ENCODE measurements at places on chromosomes 6 and 20.

- no peak for DNase-seq
Observed at GRCh38 chr6:34475238-34475682, 9.4 kb downstream of the PACSIN1 start.

- DNase-seq: peak; percentile 48
Observed at GRCh38 chr6:142378138-142378875, 76.5 kb downstream of the ADGRG6 start.

GRCh38 chr6:3489961-3490624, 33.2 kb upstream of the SLC22A23 start:
- no peak for DNase-seq

- no peak for DNase-seq
Observed at GRCh38 chr6:81788748-81789147, 36.3 kb upstream of the TENT5A start.

GRCh38 chr6:170445971-170446370, 107.1 kb downstream of the PSMB1 start:
- no peak for DNase-seq

DNA sequence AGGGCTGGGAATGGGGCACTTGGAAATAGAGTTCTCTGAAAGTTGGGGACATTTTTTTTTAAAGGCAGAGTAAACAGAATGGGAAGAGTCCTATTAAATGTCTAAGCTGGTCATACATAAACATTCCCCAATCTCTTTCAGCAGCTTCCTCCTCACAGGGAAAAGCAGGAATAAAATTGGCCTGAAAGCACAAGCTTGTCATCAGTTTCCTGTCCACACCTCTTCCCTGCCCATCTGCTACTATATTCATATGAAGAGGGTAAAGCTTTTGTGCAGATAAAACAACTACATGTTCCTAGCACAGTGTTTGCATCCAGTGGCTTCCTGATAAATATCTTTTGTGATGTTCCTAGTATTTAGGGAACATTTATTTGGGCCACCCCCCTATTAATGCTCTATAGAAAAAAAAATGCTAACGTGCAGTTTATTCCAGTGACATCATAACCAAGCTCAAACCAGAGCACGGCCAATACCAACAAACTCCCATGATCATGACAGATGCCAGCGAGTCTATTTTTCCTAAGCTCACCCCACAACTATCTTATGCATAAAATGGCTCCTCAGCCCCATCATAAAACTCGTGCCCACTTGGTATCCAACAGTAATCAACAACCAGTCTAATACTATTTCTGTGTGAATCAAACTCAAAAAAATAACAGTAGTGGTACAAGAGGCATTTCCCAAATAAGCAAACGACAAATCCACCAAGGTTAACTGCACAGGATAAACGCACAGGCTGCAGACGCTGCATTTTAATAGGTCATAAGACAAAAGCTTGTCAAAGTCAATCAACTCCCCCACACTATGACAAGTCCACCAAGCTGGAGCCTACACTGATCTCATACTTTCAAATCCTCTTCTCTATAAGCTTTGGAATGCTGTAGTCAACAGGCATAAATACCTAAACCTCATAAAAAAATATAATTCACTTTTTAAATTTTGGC, 95.3 kb downstream of the EPB41L2 start:
- DNase-seq: no peak

DNA sequence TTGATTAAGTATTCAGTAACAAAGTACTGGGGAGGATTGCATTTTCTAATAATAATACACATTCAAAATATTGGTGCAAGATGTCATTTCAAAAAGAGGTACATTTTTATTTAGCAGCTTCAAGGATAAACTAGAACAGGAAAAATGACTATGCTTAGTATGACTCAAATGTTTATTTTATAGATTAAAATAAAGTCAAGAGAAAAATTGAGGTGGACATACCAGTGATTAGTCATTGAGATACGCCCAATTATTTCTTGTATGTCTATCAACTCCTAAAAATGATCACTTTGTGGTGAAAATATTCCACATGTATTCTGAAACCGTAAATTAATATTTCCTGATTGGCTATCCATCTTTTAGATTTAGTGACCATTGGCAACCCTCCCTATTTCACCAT, 96.7 kb downstream of the PHF3 start:
- no peak for DNase-seq

- DNase-seq: no peak
Observed at GRCh38 chr20:51553897-51554486, 11.5 kb upstream of the NFATC2 start.

DNA sequence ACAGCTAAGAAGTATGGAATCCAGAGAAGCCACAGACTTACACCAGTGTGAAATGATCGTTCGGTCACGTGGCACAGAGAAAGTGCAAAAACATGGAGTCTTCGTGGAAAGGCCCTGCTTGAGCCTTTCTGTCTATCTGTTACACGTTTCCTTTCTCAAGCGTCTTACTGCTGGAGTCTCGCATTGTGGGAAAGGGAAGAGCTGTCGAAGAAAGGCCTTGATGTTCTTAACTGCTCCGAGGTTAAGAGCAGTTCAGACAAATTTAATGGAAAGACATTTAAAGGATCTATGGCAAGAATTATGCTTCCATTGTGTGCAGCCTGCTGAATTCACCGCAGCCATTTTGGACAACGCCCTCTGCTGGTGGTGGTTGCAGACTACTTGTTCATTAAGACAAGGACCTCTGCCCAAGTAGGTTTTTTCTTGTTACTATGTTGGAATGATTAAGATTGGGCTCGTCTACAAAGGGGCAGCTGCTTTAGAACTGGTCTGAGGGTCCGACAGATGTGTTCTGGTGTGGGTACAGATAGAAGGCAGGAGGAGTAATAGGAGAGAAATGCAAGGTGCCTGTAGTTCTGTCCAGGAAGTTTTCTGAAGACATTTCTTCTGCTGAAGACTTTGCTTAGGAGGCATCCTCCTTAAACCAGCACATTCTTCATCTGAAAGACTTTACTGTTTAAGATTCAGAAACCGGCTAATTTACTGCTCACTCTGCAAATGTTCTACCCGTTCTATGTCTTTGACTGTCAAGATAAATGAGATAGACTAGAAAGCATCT, 24.7 kb upstream of the CCN6 start:
- peak; percentile 80 for DNase-seq

- DNase-seq: no peak
Observed at GRCh38 chr20:15195378-15195777, 858.0 kb upstream of the FLRT3 start.

DNA sequence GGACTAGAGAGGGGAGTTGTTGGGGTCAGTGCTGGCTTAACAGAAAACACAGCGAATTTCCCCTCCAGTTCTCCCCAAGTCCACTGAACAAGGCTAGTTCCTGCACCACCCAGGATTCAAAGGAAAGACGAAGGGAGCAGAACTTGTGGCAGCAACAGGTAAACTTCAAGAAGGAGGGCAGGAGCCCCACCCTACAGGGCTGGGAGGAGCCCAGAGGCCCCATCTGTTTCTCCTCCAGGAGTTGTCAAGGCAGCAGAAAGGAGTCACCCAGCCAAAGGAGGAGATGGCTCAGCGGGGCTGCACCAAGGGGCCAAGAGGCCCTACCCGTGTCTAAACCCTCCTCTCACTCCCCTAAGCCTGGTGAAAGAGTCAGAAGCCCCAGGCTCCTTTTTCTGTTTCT, 1.7 kb downstream of the SAPCD1 start:
- DNase-seq: no peak

GRCh38 chr20:43901296-43901695, 13.4 kb upstream of the TOX2 start:
- no peak for DNase-seq

GRCh38 chr20:18514127-18514526, 6.4 kb downstream of the SEC23B start:
- no peak for DNase-seq

DNA sequence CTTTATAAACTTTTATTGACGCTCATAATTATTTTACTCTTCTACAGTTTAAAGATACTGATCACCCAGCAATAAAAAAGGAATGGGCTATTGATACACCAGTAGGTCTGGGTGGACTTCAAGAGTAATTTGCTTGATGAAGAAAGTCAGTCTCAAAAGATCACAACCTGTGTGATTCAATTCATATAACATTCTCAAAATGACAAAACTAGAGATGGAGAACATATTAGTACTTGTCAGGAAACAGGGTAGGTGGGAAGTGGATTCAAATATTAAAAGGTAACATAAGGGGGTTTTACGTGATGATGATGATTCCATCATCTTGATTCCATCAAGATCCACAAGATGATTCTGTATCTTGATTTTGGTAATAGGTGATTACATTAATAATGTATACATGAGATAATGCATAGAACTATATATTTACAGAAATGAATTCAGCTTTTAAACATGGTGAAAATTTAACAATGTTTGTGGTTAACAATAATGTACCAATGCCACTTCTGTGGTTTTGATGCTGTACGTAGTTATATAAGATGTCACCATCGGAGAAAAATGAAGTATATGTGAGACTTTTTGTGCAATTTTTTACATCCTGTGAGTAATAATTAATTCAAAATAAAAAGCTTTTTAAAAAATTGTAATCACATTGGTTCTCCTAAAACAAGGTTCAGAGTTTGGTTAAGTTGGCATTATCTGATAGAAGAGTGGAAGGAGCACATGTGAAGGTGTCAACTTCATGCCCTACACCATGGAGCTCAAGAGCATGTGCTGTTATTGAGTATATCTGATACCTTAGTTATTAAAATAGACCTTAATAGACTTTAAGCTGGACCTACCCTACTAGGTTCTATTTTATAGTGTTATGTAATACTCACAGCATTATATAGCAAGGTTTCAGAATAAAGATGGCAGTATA, 66.3 kb upstream of the DYNLRB1 start:
- no peak for DNase-seq

- no peak for DNase-seq
Observed at GRCh38 chr6:16925461-16925860, 164.2 kb upstream of the ATXN1 start.

GRCh38 chr6:34386316-34387137, 5.9 kb downstream of the NUDT3 start:
- no peak for DNase-seq

DNA sequence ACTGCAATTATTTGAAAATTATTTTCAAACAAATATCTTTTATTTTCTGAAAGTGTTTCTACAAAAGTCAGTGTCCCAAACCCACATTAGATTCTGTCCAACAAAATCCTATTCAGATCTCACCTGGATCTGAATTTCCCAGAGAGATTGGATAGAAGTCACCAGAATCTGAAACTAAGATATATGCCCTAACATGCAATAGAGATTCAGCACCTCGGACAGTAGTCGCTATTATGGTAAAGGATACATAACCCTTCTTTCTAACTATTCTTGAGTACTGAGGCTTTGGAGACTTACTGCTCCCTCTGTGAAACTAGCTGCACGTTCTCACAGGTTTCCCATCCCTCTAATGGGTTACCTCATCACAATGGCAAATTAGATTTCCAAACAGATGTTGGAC, 151.4 kb downstream of the ID4 start:
- peak; percentile 11 for DNase-seq

GRCh38 chr6:39054577-39055142, 6.1 kb downstream of the GLP1R start:
- no peak for DNase-seq

GRCh38 chr6:31239854-31240253, 32.0 kb downstream of the HLA-C start:
- DNase-seq: no peak

DNA sequence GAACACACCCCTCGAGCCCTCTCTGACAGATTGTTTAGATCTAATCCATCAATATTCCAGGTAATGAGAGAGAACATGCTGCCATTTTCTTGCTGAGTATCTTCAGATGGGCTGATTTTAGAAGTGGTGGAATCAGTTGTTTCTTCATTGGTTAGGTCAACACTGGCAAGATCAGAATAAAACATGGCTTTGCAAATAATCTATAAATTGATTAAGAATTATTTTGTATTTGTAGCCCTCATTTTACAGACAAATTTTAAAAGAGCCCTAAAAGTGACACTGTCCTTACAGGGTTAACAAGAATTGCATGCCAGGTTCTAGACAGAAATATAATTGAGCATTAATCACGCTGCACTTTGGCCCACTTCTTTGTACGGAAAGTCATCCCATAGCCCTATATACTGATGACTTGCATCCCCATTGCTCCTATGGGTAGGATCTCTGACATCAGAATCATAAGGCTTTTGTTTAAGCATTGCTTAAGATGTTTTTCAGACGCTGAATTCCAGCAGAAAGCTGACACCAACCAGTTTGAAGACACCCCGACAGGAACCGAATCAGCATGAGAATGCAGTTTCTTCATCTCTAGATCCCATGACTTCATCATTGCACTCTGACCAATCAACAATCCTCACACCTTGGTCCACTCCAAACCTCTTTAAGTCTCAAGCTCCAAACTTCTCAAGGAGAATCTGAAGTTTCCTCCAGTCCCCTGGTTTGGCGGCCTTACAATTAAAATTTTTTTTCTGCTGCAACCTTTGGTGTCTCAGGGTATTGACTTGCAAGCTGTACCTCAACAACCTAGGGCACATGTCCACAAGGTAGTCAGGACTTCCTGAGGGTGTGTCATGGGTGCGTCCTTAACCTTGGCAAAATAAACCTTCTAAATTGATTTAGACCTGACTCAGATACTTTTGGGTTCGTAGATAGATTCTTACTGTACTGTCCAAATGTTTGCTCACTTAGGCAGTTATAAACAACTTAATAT, 7.8 kb downstream of the TDP2 start:
- DNase-seq: no peak

DNA sequence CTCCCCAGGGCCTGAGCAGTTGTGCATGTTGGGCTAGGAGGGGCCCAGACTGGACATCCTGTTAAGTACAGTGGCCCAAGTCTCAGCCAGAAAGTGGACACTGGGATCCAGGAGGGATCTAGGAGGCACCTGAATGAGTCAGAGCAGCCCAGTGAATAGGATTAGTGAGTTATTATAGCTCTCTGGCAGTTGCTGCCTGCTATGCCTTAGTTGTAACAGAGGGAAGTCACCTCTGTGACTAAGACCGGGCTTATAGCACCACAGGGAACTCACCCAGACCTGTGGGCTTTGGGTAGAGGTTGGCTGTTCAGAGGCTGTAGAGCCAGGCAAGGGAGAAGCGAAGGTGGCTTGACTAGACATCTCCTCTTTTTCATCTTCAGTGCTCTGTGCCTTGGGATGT, 39.0 kb upstream of the AAR2 start:
- DNase-seq: no peak

- no peak for DNase-seq
Observed at GRCh38 chr6:69866351-69866769, at the start of gene COL19A1. COL19A1 (plus strand) TSS chr6:69866556; CDS start chr6:69879568, 13,012 bp downstream.

GRCh38 chr6:149015535-149016525, 269.0 kb downstream of the UST start:
- DNase-seq: no peak

GRCh38 chr6:170512249-170512648, 40.9 kb downstream of the PSMB1 start:
- no peak for DNase-seq

DNA sequence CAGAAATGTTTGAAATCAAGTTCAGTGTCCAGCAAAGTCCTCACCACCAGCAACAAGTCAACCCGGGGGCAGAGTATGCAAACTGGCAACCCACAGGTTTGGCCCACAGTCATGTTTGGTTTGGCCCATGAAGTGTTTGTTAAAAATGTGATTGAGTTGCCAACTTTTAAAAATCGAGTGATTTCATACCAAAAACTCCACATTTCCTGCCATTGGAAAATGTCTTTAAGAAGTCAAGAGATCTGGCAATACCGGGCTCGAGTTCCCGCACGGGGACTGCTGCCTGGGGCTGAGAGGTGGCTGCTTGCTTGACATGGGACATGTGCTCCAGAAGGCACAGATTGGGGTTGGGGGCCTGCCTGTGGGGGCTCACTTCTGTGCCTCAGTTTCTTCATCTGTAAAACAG, 36.1 kb downstream of the PREX1 start:
- no peak for DNase-seq
